ENCODE measurements at places on chromosomes 1 and 21. TPM values are rescaled to one million over a fixed set of nuclear protein-coding genes. Genes with fewer than 3 reads are reported as not detected.

- no peaks in the 10 kb centered on the region for H3K36me3 ChIP-seq
- peaks cover 12% of the 10 kb centered on the region for H3K4me1 ChIP-seq
- H3K27me3 ChIP-seq, result no peaks in the 10 kb centered on the region
- no peak overlapping the region for H3K4me3 ChIP-seq
These were observed 86.4 kb upstream of the JUN start for GRCh38 chr1:58870298-58870676.

Gene OR10J1
- not detected for total RNA-seq

Gene C1orf94
- not detected for total RNA-seq

DNA sequence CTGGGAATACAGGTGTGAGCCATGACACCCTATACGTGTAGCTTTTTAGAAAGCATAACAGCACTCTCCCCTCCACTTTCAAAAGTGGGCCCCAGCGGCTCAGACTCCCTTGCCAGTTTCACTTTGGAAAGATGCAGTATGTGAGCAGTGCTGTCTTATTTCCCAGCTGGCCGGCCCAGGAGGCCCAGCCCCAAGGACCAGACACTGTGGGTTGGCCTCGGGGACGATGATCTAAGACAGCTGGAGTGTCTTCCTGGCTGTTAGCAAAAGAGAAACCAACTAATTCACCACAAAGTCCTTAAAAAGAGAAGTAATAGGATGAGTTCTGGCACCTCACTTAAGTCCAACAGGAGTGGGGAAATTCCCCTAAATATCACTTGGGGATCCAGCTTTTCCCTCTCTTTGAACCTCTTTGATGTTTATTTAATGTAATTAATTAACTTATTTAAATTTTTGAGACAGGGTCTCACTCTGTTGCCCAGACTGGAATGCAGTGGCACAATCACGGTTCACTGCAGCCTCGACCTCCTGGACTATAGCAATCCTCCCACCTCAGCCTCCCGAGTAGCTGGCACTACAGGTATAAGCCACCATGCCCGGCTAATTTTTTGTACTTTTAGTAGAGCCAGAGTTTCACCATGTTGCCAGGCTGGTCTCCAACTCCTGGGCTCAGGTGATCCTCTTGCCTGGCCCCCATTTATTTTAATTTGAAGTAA, 17.6 kb upstream of the CLIC4 start:
- peaks cover 47% of the 10 kb centered on the region for H3K4me1 ChIP-seq
- peak overlapping the region; percentile 83 for H3K27ac ChIP-seq
- no peaks in the 10 kb centered on the region for H3K36me3 ChIP-seq

DNA sequence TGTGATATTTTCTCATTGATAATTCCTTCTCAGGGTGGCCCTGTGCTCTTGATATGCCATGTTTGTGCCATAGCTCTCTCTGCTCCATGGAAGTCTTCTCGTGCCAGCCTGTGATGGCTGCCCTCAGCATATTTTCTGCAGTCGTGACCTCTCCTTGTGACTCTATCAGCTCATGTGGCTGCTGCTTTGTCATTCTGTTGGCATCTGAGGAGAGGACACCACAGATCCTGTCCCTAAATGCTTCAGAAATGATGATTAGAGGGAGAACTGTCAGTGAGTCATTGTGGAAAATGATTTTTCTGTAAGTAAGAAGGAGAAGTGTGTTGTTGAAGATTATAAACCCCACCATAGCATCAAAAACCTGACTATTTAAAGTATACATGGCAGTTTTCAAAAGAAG, 286.0 kb downstream of the ADGRL2 start:
- H3K36me3 ChIP-seq, result no peaks in the 10 kb centered on the region
- H3K27ac ChIP-seq, result no peak overlapping the region
- DNase-seq, result no peak
- H3K4me1 ChIP-seq, result no peaks in the 10 kb centered on the region
- H3K4me3 ChIP-seq, result no peak overlapping the region
- H3K27me3 ChIP-seq, result no peaks in the 10 kb centered on the region

Gene FCRLA
- not detected for total RNA-seq

GRCh38 chr1:83932281-83932680, 66.7 kb downstream of the TTLL7 start:
- no peaks in the 10 kb centered on the region for H3K36me3 ChIP-seq
- H3K4me1 ChIP-seq, result no peaks in the 10 kb centered on the region
- no peaks in the 10 kb centered on the region for H3K27me3 ChIP-seq
- no peak overlapping the region for H3K4me3 ChIP-seq
- no peak overlapping the region for H3K27ac ChIP-seq

Gene TRABD2B
- 2.1 TPM for total RNA-seq

Gene NBPF4
- not detected for total RNA-seq

Gene DARS2
- total RNA-seq, result 19.1 TPM

Gene GPR52
- total RNA-seq, result 1.6 TPM

DNA sequence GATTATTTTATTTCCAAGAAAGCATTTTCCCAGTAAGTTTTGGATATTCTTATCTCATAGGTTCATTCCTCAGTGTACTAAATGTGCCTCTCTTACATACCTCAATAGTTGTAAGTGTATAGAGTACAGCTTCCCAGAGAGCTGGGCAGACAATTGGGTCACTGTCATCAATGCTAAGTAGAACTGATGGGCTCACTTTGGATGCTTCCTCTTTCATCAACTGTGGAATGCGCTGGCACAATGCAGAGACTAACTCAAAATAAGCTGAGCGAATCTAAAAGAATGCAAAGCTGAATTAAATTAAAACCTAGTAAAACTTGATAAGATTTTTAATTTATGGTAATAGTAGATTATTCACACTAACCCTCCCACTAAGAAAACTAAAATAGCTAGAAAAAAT, 21.5 kb downstream of the LTN1 start:
- H3K27ac ChIP-seq, result no peak overlapping the region
- H3K4me1 ChIP-seq, result no peaks in the 10 kb centered on the region
- no peak overlapping the region for H3K4me3 ChIP-seq
- no peak for DNase-seq
- peaks cover 28% of the 10 kb centered on the region for H3K36me3 ChIP-seq

Gene TAL1
- 16.4 TPM for total RNA-seq

DNA sequence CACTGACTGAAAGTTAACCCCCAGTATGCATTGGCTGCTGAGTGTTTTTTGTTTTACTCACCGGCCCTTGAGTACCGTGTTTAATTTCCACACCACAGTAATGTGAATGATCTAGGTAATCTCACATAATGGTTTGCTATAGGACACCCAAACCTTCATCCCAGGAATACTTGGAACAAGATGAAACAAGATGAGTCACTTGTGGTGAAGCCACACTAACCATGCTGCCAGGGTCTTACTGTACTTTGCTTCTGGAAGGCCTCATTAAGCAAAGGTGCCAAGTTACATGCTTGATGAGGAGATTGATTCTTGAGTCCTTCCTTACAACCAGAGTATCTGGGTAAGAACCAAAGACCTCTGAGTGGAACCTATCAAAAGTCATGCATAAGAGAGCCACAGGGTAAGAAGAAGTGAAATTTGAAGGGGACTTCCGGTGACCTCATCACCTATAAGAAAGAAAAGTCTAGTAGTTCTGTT, 163.3 kb downstream of the NRIP1 start:
- no peaks in the 10 kb centered on the region for H3K27me3 ChIP-seq
- no peak overlapping the region for H3K27ac ChIP-seq
- DNase-seq, result no peak
- no peaks in the 10 kb centered on the region for H3K4me1 ChIP-seq
- no peaks in the 10 kb centered on the region for H3K36me3 ChIP-seq

Gene PLXNA2
- total RNA-seq, result 101 TPM

DNA sequence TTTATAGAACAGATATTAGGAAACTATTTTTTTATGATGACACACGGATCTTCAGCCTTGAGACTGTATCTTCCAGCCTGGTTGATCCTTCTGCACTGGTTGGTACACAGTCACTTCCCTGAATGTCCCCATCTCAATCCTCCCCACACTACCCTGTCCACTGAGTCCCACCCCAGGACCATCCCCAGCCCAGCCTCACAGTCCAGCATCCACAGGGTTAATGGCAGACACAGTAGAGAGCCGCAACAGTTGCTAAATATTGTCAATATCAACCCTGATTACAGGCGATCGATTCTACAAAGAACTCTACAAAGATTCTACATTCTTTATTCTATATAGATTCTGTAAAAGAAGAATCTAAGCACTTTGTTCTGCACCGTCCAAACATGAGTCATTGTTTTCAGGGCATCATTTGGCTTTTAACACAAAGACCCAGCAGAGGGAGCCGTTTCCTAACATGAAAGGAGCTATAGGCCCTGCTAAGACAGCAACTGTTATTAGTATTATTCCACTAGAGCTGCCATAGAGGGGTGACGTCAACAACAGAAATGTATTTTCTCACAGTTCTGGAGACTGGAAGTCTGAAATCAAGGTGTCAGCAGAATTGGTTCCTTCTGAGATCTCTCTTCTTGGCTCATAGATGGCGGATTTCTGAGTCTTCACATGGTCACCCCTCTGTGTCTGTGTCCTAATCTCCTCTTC, 30.1 kb upstream of the IFNAR2 start:
- H3K27ac ChIP-seq, result peak overlapping the region; percentile 65
- no peak overlapping the region for H3K4me3 ChIP-seq

- no peaks in the 10 kb centered on the region for H3K27me3 ChIP-seq
- H3K27ac ChIP-seq, result no peak overlapping the region
- peaks cover 9% of the 10 kb centered on the region for H3K36me3 ChIP-seq
- DNase-seq, result no peak
- H3K4me1 ChIP-seq, result peaks cover 7% of the 10 kb centered on the region
These were observed 108.4 kb downstream of the ERG start for GRCh38 chr21:38389896-38390295.

- H3K36me3 ChIP-seq, result no peaks in the 10 kb centered on the region
- no peaks in the 10 kb centered on the region for H3K27me3 ChIP-seq
- no peak overlapping the region for H3K4me3 ChIP-seq
- no peak for DNase-seq
- H3K27ac ChIP-seq, result no peak overlapping the region
These were observed 214.6 kb downstream of the TRABD2B start for GRCh38 chr1:47782414-47783166.

DNA sequence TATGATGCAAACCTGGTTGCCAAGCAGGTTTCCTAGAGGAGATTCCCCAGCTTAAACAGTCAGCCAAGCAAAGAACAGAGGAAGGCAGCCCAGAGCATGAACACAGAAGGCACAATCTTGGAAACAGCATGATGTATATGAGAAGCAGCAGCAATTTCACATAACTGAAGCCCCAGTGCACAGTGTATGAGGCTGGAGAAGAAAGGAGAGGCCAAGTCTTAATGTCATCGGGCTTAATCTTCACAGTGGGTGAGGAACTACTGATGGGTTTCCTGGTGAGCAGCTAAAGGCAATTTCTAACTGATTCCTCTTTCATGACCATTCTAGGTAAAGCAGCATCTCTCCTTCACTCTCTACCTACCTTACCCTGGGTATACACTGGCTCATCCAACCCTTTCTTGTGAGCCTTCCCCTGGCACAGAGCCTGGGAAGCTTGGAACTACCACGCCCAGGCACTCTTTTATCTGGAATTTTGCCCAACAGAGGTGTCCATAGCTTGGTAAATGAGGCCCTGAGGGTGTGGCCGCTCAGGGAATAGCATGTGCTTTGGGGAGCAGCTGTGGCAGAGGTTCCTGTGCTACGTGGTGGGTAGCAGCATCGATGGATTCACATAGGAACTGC, 22.0 kb downstream of the FYB2 start:
- H3K4me1 ChIP-seq, result no peaks in the 10 kb centered on the region
- no peak overlapping the region for H3K27ac ChIP-seq
- no peaks in the 10 kb centered on the region for H3K27me3 ChIP-seq
- no peak overlapping the region for H3K4me3 ChIP-seq
- DNase-seq, result no peak
- H3K36me3 ChIP-seq, result no peaks in the 10 kb centered on the region

DNA sequence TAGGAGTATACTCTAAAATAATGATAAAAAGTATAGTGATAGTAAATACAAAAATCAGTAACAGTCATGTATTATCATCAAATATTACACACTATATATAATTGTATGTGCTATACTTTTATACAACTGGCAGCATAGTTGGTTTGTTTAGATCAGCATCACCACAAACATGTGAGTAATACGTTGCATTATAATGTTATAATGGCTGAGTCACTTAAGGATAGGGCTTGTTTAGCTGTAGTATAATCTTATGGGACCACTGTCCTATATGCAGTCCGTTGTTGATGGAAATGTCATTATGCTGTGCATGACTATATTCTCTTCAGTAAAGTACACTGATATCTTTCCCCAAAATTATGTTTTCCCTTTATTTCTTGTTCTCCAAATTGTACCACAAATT, 92.8 kb downstream of the LYPLAL1 start:
- no peak for DNase-seq
- H3K4me3 ChIP-seq, result no peak overlapping the region
- no peaks in the 10 kb centered on the region for H3K36me3 ChIP-seq

DNA sequence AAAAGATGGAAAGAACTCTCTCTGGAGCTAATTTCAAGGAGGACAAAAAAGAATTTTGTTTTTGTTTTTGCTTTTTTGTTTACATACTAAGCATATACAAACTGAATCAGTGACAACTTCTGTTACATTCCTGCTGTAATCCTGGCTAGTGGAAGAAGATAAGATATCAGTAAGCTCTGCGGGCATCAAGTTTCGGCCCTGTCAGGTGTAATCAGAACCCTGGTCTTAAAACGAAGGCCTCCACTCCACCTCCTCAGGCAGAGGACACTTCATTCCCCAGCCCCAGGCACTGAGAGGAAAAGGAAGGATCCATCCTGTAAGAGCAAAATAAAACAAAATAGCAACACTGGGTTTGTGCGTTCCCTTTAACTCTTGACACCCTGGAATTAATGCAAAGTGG, 88.9 kb upstream of the ARHGAP29 start:
- DNase-seq, result no peak
- H3K27me3 ChIP-seq, result no peaks in the 10 kb centered on the region
- peak overlapping the region; percentile 54 for H3K27ac ChIP-seq
- no peak overlapping the region for H3K4me3 ChIP-seq

DNA sequence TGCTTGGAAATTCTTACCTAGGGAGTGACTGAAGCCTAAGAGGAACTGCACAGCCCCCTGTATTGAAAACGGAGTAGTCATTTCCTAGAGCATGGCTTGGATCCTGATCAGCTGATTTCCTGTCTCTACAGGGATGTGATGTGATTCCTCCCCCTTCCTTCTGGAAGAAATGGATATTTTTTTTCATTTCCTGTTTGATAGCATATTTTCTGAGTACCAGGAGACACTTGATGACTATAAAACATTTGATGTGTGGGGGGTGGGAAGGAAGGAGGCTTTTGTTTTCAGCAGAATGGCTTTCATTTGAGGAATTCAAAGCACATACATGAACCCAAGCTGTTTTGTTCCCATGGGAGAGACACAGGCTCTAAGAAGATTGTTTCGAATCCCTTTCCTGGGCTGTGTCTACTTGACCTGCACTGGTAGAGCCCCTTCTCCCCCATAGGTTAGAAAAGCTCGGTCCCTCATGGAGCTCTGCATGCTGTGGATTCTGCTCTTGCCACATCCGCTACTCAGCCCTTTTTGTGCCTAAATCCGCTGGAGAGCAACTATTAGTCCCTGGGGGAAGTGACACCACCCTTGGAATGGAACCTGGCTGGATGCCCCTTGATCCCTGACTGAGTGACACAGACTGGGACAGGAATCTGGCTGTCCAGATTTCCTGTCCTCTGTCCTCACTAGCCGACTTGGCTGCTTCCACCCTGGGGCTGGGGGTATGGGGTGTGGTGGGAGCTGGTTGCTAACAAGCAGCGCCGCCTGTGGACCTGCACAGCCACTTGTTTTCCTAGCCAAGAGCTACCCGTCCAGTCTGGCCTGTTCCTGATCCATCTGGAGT, 71.8 kb upstream of the MACF1 start:
- DNase-seq, result no peak
- no peaks in the 10 kb centered on the region for H3K36me3 ChIP-seq
- H3K27ac ChIP-seq, result peak overlapping the region; percentile 88
- H3K27me3 ChIP-seq, result no peaks in the 10 kb centered on the region
- peaks cover 80% of the 10 kb centered on the region for H3K4me1 ChIP-seq

Gene TP73
- 0.77 TPM for total RNA-seq

Data from upper lobe of left lung (tissue), 6 donors.